CMK (cell line): ENCODE measurements at places on chromosomes 2 and 18.

- DNase-seq: no peak
Measured at GRCh38 chr2:5720426-5720825, 28.2 kb downstream of the SOX11 start.

DNA sequence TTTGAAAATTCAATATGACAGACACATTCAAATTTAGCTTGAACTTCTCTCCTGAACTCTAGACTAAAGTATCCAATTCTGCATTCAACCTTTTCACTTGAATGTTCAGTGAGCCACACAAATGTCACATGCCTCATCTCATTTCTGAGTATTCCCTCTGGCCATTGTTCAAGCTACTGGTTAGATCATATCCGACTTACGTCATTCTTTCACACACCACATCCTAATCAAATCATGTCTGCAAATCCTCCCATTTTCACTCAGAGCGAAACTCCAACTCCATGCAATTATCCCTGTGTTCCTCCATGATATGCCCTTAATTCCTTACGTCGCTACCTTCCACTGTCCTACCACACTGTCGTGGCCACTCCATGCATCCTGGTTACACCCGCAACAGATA lies 425.1 kb downstream of the CBLN2 start:
- DNase-seq: no peak

- DNase-seq: no peak
Measured at GRCh38 chr2:230877759-230878598, 13.2 kb downstream of the ITM2C start.

- DNase-seq: no peak
Measured at GRCh38 chr2:181627545-181627944, 29.4 kb downstream of the CERKL start.

- no peak for DNase-seq
Measured at GRCh38 chr2:220748875-220749479, 823.1 kb downstream of the EPHA4 start.

DNA sequence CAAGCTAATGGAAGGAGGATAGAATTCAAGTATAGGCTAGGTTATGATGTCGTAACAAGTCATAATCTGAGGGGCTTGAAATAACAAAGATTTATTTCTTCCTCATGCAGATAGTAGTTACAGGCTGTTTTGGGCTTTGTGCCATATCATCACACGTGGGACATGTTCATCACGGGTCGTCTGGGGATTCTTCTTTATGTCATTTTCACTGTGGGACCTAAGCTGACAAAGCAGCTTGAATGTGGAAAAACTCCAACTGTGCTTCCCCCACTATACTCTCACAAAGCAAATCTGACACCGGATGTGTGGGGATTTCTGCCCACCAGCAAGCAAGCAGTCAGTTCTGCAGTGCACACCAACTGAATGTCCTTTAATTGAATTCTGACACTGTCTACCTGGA lies 124.8 kb downstream of the LTBP1 start:
- no peak for DNase-seq

DNA sequence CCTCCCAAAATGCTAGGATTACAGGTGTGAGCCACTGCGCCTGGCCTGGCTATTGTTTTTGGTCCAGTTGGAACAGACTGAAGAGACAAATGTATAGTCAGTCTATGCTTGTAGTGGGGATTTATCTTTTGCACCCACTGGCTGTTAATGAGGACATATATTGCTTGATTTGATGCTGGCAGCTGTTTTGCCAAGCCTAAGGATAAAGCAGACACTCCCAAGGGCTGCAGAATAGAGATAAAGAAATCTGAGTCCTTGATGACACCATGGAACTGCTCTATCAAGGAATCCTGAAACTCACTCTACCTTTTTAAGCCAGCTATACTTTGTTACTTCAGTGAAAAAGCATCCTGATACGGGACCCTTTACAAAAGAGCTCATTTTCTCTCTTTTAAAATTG lies 43.1 kb upstream of the ENOSF1 start:
- DNase-seq: no peak

DNA sequence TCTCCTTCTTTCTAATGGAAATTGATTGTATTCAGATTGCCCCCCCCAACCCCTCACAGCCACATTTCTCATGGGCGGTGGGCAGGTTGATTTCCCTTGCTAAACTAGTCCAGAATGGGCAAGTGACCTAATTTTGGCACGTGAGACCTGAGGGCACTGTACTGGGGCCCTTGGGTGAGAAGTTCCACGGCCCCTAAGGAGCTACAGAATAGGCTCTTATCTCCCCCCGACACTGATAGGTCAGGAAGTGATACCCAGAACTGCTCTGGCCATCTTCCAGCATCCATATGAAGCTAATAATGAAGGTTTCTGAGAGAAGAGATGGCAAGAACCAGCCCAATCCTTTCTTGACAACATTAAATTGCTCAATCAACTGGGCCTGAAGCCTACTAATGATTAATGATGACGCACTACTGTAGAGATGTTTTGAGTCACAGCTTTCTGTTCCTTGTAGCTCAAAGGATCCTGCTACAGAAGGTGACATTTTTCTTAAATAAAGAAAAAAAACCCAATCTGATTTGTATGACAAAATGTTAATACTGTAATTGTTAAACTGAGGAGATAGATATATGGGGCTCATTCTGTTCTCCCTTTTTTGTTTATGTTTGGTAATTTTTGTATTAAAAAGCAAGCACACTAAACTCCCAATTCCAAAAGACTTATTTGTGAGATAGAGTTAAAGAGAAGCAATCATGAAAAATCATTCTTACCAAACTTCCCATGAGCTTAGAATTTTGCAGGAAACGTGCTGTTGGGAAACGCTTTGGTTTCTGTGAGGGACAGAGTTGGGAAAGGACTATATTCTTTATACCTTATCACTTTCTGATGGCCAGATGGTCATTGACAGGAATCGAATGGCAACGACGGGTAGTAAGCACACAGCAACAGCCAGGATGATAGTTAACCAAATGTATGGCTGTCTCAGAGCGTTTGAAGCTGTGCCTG lies 28.2 kb upstream of the NARS1 start:
- DNase-seq: no peak

- no peak for DNase-seq
Measured at GRCh38 chr2:10765461-10765860, 44.0 kb downstream of the ATP6V1C2 start.

DNA sequence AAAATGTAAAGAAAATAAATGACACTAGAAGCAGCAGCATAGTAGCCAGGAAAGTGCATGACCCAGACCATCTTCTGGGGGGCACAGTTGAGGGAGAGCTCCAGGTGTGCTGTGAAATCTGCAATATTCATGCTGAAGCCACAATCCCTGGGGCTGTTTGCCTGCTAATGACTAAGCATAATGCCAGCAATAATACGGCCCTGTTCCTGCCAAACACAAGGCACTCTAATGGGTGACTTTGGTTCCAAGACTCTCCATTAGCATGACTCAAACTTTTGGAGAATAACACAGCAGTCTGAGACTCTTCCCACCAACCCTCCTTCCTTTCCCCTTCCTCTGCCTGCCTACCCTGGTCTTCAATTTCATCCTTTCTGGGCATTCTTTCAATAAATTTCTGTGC lies 77.9 kb upstream of the DOCK10 start:
- DNase-seq: no peak

DNA sequence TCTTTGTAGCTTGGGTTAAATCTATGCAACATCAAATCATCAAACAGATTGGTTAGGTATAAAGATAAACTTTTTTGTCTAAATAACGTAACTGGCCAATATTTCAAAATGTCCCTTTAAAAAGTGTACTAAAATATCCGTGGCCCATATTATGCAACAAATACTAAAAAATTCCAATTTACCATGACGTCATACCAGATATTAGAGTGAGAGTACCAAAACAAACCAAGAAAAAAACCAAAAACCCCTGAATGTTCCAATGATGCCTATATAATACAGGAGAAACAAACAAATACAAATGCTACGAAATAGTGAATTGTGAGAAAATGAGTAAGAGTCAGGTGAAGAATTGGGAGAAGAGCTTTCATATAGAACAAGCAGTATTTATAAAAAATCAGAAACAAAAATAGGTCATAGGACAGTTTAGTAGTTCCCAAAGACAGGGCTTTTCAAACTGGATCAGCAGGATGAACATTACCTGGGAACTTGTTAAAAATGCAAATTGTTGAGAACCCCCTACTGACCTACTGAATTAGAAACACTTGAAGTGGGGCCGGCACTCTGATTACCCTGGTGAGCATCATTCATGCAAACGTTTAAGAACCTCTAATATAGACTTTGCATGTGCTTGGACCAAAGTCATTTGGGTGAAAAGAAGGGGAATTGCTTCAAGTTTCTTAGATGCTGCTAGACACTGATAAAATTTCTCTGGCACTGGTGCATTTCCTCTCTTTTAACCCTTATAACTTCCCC lies 753.7 kb downstream of the DSC3 start:
- DNase-seq: no peak

DNA sequence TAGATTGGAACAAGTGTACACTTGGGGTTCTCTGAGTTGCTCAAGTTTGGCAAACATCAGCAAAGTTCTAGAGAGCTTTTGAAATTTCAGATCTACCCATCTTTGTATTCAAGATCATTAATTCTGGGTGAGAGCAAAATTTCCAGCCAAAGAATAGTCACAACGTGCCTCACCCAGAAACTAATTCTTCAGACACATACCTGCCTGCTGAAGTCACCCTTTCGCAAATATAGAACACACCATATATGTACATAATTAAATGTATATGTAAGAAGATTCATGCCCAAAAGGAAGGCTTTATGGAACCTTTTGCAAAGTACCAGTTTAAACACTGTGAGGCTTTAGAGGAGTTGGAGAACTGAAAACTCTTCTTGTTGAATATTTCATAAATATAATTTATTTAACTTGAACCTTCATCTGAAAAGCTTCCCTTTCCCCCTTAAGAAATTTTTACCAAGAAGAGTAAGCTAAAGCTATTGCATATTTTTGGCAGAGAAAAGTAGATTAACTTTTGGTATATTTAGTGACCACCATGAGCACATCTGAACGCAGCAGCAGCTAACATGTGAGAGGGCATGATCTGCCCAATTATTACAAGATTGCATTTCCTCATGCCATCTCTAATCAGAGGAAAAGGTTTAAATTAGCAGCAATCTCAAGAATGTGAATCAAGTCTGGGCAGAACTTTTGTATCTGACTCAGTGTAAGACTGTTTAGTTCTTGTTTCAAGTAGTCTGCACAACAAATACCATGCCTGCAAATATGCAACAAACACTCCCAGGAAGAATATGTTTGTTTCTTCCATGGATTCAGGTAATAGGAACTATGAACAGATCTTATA lies 8.2 kb downstream of the RND3 start:
- no peak for DNase-seq

- DNase-seq: no peak
Measured at GRCh38 chr2:114010001-114010400, 120.1 kb downstream of the ACTR3 start.

GRCh38 chr2:25125976-25126375 lies 42.4 kb downstream of the POMC start:
- no peak for DNase-seq

DNA sequence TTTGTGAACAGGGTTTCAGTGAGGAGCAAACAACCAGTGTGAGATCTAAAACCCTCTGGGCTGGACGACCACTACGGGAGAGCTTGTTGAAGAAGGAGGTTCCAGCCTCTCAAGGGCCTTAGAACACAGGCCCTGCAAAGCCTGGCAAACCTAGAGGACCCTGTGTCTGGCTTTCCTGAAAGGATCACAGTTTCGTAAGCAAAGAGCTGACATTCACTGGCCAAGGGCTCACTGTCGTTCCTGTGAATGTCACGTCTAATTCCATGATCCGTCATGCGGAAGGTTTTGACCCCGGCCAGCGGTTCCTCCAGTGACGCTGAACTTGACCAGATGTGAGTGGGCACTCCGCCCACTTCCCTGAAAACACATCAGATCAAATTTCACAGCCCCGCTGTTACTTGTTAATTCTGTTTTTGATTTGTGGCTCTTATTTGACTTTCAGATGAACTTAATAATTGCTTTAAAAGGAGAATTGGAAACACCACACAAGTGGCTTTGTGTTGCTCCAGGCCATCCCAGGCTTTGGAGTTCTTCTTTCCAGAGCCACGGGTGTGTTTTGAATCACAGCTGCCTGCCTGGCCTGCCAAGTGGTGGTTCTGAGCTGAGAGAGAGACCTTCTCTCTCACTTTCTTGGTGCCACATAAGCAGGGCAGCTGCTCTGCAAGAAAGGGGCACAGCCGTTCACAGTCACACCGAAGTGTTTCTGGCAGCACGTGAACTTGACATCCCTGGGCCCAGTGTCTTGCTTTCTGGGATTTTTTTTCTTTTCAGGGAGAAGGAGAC lies 308.4 kb downstream of the NDUFA10 start:
- DNase-seq: no peak

- no peak for DNase-seq
Measured at GRCh38 chr2:66915237-66915636, 480.3 kb downstream of the MEIS1 start.

DNA sequence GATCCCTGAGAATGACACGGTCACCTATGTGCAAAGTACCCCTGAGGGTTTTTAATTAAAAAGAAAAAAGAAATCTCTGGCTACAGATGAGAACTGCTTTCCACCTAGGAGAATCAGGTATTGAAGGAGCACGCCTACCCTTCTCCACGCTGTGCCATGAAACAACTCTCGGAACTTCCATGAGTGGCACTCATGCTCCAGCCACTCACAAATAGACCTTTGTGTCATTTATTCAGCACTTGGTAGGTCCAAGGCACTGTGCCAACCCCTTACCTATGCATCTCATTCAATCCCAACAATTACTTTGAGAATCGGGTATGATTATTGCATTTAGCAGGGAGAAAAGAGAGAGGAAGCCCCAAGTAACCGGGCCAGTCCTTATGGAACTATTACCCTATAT lies 44.9 kb upstream of the TTC39C start:
- no peak for DNase-seq

DNA sequence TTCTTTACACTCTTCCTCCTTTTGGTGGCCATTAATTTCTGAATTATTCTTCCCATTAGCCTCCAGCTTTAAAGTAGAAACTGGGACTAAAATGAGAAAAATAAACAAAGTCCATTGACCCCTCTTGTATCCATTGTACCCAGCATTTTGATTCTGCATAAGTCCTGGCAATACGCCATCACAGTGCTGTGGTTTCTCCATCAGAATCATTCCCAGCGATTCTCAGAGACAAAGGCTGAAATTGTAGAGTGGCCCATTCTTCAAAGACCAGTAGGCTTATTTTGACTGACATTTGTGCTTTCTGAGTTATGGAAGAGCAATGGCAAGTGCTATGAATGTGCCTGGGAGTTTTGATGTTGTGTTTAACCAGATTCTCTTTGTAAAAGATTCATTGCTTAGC lies 199.3 kb upstream of the GALNT5 start:
- no peak for DNase-seq

DNA sequence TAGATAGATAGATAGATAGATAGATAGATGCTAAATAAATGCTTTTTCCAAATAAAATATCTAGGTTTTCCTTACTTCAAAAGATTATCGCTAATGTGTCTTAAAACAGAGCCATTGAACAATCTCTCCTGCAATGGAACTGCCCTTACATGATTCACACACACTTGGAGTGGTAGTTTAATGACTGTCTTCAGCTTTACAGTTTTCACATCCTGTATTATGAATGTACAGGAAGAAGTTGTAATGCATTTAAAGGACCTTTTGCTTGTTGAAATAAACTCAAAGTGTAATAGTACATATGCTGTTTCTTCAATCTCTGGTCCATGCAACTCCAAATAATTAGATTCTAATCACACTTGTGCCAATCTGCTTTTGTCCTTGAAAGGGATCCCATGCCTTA lies 797.6 kb upstream of the CDH2 start:
- no peak for DNase-seq

GRCh38 chr2:143148757-143149156 lies 19.5 kb downstream of the ARHGAP15 start:
- DNase-seq: no peak
